Fibroblast of skin of left biceps (primary cell): ENCODE measurements at places on chromosomes 16 and 17.

DNA sequence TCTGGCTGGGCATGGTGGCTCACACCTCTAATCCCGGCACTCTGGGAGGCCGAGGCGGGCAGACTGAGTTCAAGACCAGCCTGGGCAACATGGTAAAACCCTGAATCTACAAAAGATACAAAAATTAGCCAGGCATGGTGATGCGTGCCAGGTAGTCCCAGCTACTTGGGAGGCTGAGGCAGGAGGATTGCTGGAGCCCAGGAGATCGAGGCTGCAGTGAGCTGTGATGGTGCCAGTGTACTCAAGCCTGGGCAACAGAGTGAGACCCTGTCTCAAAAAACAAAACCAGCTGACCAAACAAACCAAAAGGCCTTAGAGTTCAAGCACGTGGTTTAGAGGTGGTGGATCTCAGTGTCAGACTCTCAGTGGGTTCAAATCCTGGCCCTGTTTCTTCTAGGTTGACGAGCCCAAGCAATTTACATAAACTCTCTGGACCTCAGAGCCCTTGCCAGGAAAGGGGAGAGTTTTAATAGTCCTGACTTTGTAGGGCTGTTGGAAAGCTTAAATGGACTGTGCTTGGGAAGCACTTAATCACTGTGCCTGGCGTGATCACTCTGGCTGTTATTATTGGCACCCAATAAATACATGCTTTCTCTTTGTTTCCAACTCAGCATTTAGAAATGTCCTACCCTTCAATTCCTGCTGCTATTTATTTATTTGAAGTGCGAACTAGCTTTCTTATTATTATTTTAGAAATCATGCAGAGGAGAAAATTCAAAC, 44.7 kb downstream of the ABCC1 start:
- DNase-seq = no peak

- DNase-seq = no peak
Measured at GRCh38 chr17:7809086-7809790, 24.8 kb upstream of the KDM6B start.

DNA sequence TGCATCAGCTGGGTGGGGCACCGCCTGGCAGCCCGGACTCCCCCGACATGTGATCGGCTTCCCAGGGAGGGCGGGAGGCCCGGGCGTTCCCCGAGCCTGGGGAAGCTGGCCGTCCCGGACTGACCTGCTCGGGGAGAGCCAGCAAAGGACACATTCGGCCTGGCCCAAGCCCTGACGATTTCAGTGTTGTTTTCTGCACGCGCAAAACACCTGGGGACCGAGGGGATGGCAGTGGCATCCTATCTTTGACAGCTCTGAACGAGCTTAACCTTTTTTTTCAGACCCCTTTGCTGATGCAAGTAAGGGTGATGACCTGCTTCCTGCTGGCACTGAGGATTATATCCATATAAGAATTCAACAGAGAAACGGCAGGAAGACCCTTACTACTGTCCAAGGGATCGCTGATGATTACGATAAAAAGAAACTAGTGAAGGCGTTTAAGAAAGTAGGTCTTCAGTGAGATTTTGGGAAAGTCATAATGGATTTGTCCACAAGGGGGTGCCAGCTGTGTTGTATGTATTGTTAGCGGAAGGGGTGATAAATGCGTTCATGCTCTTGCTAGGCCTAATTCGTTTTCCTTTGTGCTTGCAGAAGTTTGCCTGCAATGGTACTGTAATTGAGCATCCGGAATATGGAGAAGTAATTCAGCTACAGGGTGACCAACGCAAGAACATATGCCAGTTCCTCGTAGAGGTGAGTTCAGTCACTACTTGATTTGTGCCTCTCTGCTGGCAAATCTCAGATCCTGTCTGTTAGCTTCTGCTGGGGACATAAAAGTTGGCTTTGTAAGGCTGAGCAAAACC, 1.0 kb downstream of the EIF1 start:
- DNase-seq = peak; percentile 45

- DNase-seq = no peak
Measured at GRCh38 chr16:68233085-68233834, 2.7 kb downstream of the ESRP2 start.

DNA sequence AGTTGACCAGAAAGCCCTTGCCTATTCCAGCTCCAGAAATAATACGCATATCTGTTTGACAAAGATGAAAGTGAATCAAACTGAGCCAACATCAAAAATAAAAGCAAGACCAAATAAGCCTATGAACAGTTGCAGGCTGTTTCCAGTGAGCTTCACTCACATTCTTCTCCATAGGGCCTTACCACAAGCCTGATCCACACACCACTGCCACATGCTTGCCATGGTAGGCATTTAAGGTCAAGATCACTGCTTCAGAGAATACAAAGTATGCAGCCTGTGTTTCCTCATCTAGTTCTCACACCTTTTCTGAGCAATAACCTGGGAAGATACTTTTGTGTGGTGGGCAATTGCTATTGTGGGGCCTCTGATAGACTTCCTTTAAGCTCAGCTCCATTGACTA, 1060.2 kb downstream of the CDH11 start:
- no peak for DNase-seq

DNA sequence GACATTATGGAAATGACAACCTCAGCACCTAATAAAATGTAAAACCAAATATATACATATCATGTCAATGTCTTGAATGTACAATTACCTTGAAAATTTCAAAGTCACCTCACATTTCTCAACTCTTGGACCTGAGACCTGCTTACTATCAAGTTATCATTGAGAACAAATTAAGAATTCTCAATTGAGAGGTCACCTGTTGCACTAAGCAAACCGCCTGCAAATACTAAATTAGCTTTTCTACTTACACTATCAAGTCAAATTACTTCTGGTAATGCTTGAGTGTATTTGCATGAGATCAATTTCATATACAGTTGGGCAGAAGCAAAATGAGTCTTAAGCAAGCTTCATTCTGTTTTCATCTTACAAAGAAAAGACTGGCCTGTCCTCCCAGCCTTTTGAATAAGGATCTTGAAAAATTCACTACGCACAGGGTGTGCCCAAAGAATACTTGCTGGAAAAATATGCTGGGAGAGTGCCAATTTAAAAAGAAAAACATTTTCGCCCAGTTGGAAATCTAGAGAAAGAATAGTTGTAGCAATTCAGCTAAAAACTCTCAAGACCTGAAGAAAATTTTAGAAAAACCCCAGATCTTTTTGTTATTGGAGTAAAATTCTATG, 35.7 kb downstream of the KANSL1 start:
- no peak for DNase-seq

GRCh38 chr17:47279062-47279801, 25.6 kb downstream of the ITGB3 start:
- DNase-seq = peak; percentile 90
